ENCODE measurements at places on chromosomes 13 and 19. TPM values are rescaled to one million over a fixed set of nuclear protein-coding genes. Genes with fewer than 3 reads are reported as not detected.

DNA sequence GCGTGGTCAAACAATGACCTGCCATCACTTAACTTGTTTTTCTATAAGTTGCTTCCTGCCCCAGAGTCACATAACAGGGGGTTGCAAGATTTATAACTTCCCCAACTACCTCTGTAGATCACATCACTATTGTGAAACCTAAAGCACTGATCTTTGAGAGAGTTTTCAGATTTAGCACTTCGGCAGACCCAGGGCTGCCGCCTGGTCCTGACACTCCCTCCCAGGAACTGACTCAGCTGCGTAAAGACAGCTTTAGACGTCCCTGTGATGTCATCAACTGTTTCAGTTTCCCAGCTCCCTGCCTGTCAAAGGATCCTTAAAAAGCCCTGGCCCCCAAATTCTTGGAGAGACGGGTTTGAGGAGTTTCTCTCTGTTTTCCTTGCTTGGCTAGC lies 33.3 kb downstream of the IGFL2 start:
- no peaks in the 10 kb centered on the region for H3K36me3 ChIP-seq
- DNase-seq, result no peak
- no peak overlapping the region for H3K4me3 ChIP-seq
- H3K27me3 ChIP-seq, result no peaks in the 10 kb centered on the region
- H3K27ac ChIP-seq, result no peak overlapping the region
- no peaks in the 10 kb centered on the region for H3K4me1 ChIP-seq

DNA sequence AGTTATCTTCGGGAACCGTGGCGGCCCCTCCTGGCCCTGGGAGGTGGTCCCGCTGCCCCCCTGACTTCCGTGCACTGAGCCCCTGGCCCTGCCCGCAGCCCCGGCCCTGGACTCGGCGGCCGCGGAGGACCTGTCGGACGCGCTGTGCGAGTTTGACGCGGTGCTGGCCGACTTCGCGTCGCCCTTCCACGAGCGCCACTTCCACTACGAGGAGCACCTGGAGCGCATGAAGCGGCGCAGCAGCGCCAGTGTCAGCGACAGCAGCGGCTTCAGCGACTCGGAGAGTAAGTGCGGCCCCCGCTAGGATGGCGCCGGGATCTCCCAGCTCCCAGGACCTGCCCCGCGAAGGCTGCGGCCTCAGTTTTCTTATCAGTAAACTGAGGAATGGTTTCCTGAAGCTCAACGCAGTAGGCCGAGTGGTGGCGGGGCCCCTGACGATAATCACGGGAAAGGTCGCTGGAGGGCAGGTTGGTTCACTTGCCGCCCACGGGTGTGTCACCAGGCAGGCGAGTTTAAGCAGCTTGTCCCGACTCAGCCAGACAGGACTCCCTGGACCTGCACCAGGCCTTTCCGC lies 924 bp downstream of the RGCC start:
- H3K36me3 ChIP-seq, result no peaks in the 10 kb centered on the region
- no peaks in the 10 kb centered on the region for H3K27me3 ChIP-seq
- peak overlapping the region; percentile 92 for H3K4me3 ChIP-seq

- H3K27me3 ChIP-seq, result no peaks in the 10 kb centered on the region
- H3K4me1 ChIP-seq, result peaks cover 35% of the 10 kb centered on the region
- no peaks in the 10 kb centered on the region for H3K36me3 ChIP-seq
- H3K27ac ChIP-seq, result peak overlapping the region; percentile 92
- DNase-seq, result no peak
Measured at GRCh38 chr19:14006766-14007562, 844 bp upstream of the RFX1 start.

GRCh38 chr13:43884222-43884621 lies 4.5 kb downstream of the LACC1 start:
- no peaks in the 10 kb centered on the region for H3K36me3 ChIP-seq
- no peaks in the 10 kb centered on the region for H3K4me1 ChIP-seq
- H3K27ac ChIP-seq, result no peak overlapping the region
- DNase-seq, result no peak
- no peaks in the 10 kb centered on the region for H3K27me3 ChIP-seq

DNA sequence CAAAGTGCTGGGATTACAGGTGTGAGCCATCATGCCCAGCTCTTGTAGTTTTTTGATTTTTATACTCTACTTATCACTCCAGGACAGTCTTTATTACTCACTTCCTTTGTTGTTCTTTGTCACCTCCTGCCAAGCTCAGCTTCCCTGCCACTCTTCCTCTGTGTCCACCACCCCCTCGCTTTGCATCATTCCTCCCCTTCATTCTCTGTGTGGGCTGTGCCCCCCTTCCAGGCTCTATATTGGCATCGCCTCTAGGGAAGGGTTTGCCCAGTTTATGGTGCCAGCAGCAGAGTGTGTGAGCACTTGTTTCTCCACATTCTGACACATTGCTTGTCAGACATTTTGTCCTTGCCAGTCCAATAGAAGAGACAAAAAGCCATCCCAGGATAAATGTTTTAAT lies 15.1 kb downstream of the ZNF302 start:
- H3K27ac ChIP-seq, result no peak overlapping the region
- no peak overlapping the region for H3K4me3 ChIP-seq
- no peaks in the 10 kb centered on the region for H3K27me3 ChIP-seq
- H3K4me1 ChIP-seq, result no peaks in the 10 kb centered on the region
- H3K36me3 ChIP-seq, result no peaks in the 10 kb centered on the region
- no peak for DNase-seq

GRCh38 chr13:71838842-71839241 lies 28.2 kb downstream of the DACH1 start:
- no peaks in the 10 kb centered on the region for H3K27me3 ChIP-seq
- no peaks in the 10 kb centered on the region for H3K4me1 ChIP-seq
- no peak overlapping the region for H3K4me3 ChIP-seq
- no peak overlapping the region for H3K27ac ChIP-seq
- DNase-seq, result no peak

- peak overlapping the region; percentile 70 for H3K27ac ChIP-seq
- H3K4me1 ChIP-seq, result peaks cover 17% of the 10 kb centered on the region
- no peaks in the 10 kb centered on the region for H3K27me3 ChIP-seq
- DNase-seq, result no peak
- peaks cover 27% of the 10 kb centered on the region for H3K36me3 ChIP-seq
- no peak overlapping the region for H3K4me3 ChIP-seq
Measured at GRCh38 chr13:113547238-113547971, 37.1 kb upstream of the TFDP1 start.

- H3K36me3 ChIP-seq, result no peaks in the 10 kb centered on the region
- no peak overlapping the region for H3K4me3 ChIP-seq
- H3K4me1 ChIP-seq, result no peaks in the 10 kb centered on the region
- no peak for DNase-seq
- H3K27ac ChIP-seq, result no peak overlapping the region
Measured at GRCh38 chr13:85816413-85816812, 17.2 kb upstream of the SLITRK6 start.

GRCh38 chr13:26962671-26963070 lies 202.1 kb upstream of the GPR12 start:
- no peak overlapping the region for H3K27ac ChIP-seq
- DNase-seq, result no peak
- H3K4me3 ChIP-seq, result no peak overlapping the region
- H3K36me3 ChIP-seq, result no peaks in the 10 kb centered on the region

GRCh38 chr13:107124730-107125129 lies 556.8 kb upstream of the ARGLU1 start:
- peaks cover 3% of the 10 kb centered on the region for H3K4me1 ChIP-seq
- H3K4me3 ChIP-seq, result no peak overlapping the region
- no peak overlapping the region for H3K27ac ChIP-seq
- no peak for DNase-seq
- H3K27me3 ChIP-seq, result no peaks in the 10 kb centered on the region

Gene ZNF568
- 19.7 TPM for total RNA-seq

Gene SMARCA4
- total RNA-seq, result 85.9 TPM

Gene VSTM1
- total RNA-seq, result not detected

Gene ZNF571
- 3.0 TPM for total RNA-seq

Gene CGB8
- not detected for total RNA-seq

Gene ZNF320
- 18.3 TPM for total RNA-seq

Gene ZNF426
- total RNA-seq, result 10.6 TPM

Data from thoracic aorta (tissue), 2 donors.